ENCODE measurements at places on chromosomes 3 and 15.

DNA sequence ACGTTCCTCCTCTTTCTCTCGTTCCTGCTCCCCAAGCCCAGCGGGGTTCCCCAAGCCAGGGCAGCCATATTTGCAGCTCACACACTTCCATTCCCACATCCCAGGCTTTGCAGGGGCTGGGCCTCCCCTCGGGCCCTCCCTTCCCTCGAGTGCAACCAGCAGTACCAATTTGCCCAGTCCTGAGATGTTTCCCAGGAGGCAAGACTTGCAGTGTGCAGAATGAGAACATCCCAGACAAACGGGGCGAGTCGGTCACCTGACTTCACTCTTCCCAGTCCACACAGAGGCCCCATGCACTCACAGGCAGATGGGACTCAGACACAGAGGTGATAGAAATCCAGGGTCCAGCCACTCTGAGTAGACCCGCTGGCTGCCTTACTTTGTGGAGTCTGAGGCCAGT is 56.2 kb upstream of the SLC6A6 start:
- no peak for DNase-seq

GRCh38 chr3:24639481-24640329 is 145.1 kb upstream of the THRB start:
- no peak for DNase-seq

DNA sequence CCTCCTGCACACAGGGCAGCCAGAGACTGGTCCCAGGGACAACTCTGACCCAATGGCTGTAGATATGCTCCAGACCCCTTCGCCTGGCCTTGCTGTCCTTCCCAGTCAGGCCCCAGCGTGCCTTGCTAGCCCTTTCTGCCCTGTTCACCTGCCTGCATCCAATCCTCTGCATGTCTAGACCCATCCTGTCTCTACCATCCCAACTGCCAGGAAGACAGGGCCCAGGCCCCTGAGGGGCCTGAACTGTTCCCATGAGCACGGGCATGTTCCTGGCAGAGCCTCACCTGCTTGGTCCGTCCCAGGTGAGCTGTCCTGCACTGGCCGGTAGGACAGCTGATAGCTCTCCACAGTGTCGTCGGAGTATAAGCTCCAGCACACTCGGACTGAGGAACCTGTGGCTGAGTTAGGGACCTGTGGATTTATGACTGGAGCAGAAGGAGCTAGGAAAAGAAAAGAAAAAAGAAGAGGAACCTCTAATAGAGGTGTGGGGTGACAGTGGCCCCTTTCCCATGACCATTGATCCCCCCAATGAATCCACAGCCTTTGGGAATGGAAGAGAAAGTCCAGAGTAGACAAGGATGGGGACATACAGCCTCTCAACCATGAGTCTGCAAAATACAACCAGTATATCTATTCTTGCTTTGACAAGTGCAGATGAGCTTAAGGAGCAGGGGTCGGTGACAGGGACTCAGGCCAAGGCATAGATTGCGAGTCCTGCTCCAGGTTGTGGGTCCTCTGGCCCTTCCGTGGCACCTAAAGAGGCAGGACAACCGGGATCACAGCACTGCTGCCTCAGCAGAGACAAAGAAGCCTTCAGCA is 33.9 kb downstream of the FSD2 start:
- no peak for DNase-seq

DNA sequence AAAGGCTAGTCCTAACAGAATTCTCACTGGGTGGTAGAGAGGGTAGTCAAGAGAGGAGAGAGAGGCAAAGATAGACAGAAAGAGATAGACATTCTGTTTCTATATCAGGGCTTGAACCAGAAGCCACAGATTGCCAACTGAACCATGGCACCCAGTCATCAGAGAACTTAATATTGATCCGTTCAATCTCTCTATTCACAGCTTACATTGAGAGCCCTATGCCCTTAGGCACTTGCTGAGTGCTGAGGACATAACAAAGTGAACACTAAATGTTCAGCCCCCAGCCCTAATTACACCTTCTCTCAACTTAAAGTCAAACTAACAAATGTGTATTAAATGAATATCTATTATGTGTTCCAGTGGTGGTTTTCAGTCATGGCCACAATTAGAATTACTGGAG is 124.1 kb downstream of the FILIP1L start:
- DNase-seq, result no peak

DNA sequence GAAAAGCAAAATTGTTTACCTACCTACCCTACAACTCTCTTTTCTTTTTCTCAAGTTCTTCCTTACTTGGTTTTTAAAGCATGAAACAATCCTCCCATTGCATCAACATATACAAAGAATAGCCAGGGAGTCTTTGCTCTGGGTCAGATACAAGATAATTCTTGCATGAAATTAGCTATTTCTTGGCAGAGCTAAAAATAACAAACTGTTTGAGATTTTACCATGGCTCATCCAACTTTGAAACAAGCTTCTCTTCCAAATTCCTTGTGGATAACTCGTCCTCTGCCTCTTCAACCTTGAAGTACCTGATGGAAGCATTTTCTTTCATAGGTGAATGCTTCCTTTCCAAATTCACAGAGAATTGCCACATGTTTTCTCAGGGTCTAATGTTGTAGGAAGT is 9.2 kb upstream of the CBLB start:
- DNase-seq, result no peak

DNA sequence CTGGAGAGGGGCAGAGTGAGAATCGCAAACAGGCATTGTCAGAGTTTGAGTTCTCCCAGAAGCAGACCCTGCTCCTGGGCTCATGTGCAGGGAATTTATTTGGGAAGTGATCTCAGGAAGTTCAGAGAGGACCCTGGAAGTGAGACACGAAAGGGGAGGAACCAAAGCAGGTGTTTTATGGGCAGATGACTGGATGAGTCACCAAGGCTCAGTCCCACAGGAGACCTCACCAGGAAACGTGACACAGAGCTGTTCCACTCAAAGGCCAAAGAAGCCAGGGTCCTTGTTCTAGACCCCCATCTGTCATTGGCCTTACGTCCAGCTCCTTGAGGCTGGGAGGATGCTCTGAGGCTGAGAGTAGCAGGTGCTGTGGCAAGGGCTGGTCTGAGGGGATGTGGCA is 43.4 kb upstream of the SEC22A start:
- DNase-seq, result no peak

- DNase-seq, result no peak
Measured at GRCh38 chr3:151112731-151113130, 27.3 kb downstream of the MED12L start.

- DNase-seq, result no peak
Measured at GRCh38 chr15:40931300-40932142, 2.4 kb downstream of the DLL4 start.

DNA sequence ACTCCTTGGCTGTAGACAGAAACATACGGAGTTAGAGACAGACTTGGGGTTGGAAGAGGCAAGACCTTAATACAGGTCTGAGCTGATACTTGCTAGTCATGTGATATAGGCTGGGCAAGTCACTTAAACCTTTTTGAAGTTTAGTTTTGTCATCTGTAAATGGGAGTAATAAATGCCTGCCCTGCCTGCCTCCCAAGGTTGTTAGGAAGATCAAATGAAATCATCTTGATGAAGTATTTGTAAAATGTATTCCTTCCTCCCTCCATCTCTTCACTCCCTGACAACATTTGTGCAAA is 2.9 kb downstream of the PXK start:
- DNase-seq, result no peak

DNA sequence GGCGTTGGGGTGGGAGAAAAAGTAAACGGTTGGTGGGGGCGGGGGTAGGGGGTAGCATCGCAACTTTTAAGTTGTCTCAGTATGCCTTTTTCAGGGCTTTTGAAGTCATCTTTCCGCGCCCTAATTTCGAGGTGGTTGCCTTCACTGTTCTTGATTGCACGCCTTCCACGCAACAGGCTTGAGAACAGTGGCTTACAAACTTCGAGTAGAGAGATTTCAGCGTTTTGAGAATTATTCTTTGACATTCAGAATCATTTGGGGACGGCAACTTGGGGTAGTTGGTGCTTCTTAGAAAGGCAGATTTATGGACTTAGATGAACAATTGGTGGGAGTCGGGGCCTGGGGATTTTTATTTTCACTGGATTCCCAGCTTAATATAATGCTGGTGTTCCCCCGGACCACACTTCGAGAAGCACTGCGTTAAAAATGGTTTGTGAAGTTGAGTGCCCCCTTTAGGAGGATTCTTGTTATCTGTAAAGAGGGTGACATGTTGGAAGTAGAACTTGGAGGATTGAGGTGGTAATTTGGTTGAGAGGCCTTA is 880 bp downstream of the PPP4R2 start:
- no peak for DNase-seq

- DNase-seq, result peak; percentile 47
Measured at GRCh38 chr15:89971592-89971997, 29.5 kb upstream of the ZNF710 start.

GRCh38 chr3:97338375-97338774 is 426.2 kb upstream of the ARL6 start:
- DNase-seq, result no peak

GRCh38 chr15:89482139-89482538 is 14.2 kb downstream of the RHCG start:
- DNase-seq, result no peak

GRCh38 chr3:29141918-29142275 is 139.0 kb upstream of the RBMS3 start:
- no peak for DNase-seq

DNA sequence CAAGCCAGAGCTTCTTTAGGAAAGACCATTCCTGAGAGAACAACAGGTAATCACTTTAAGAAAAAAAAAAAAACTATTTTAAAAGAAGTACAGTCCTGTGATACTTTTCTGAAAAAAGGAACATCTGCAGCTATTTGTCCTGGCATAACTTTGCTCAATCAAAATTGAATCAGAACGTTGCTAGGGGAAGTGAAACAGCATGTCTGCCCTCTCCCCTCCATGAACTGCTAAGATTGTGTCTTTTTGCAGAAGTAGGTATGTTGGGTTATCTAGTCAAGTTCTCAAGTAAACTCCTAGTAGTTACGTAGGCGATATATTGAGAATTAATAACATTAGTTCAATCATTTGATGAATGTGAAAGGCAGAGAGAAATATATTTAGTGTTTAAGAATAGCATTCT is 1013.3 kb downstream of the TUSC7 start:
- DNase-seq, result no peak

DNA sequence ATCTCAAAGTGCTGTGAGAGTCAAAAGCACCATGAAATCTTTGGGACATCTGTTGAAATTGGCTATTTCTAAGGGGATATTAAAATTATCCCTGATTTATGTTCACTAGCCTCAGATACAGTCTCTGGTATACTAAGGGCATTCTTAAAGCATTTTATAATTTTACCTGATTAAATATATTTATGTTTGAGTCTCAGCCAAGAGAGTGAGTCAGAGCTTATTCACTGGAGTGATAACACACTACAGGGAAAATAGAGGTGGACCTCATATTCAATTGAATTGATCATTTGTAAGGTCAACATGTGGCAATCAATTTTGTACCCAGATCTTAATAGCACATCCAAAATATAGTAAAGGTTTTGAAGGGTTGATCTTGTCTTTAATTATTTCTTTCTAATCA is 733.6 kb downstream of the EPHA3 start:
- no peak for DNase-seq

DNA sequence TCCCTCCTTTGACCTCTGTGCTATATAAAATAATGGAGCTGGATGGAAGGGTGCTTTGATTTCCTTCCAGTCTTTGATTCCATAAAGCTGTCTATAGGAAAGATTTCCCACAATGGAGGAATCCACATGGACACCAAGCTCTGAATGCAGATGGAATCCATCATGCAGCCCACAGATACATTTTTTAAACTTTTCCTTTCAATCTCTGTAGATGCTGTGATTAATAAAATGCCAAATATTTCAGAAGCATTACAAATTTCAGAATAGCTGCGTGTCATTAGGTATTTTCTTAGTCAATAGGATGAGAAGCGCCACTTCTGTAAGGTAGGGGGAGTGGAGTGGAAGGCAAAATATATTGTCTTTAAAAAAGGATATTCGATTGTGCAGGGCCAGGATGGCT is 489.0 kb downstream of the NTRK3 start:
- no peak for DNase-seq

DNA sequence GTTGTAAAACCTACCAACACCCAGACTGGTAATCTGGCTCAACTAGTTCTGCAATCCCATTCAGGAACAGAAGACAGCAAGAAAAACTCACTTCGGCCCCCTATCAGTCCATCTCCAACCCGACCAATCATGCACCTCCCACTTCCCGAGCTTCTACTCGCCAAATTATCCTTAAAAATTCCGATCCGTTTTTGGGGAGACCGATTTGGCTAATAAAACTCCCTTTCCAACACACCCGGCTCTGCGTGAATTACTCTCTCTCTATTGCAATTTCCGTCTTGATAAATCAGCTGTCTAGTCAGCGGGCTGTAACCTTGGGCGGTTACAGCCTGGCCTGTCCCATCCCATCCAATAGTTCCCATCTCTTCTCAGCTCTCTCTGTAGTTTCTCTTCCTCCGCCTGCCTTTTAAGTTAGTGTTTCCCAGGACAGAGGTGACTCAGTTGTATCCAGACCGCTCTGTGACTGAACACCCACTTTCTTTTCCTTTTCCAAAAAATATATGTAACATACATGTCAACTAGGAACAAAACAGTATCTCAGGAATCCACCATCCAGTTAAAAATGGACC is 780 bp upstream of the ACAD9 start:
- no peak for DNase-seq

DNA sequence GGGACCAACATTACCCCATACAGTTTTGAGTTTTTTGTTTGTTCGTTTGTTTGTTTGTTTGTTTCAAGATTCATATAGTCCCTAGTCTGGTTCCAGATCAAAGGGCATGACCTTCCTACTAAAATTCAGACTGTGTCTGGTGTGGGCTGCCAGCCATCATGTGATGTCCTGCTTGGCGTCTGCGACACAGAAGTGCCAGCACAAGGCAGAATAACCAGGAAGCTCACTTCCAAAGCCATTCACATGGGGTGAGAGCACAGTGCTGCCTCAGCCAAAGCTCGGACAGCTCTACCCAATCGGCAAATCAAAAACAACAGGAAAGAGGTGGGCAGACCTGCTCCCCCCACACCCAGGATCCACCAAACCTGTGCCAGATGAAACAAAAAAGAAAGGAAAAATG is 142.6 kb upstream of the THBS1 start:
- no peak for DNase-seq

DNA sequence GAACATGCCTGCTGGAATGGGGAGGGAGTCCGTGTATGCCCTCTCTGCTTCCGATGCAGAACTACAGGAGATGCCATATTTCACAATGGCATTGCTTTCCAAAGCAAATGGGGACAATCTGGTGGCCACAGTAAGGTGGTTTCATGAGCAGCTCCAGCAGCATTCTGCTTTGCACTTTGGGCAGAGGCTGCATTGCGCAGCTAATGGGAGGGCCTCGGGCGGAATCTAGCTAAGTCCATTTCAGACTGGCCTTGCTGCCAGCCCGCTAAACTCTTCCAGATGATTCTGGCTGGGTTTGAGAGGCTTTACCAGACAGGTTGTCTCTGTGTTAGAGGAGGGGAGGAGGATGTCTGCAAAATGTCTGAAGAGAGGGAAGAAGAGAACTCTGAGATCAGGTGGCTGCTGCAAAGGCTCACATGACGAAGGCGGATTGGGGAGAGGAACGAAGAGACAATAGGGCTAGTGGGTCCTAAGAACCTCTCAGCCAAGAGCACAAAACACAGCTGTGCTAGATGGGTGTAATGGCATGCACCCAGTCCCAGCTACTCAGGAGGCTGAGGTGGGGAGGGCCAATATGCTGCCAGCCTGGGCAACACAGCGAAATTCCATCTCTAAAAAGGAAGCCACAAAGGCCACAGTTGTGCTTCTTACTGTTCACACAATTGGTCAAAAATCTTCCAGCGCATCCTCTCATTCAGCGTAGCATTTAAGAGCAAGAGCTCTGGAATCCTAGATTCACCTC is 63.7 kb downstream of the BDH1 start:
- no peak for DNase-seq
